ENCODE measurements at places on chromosomes 1 and 21.

DNA sequence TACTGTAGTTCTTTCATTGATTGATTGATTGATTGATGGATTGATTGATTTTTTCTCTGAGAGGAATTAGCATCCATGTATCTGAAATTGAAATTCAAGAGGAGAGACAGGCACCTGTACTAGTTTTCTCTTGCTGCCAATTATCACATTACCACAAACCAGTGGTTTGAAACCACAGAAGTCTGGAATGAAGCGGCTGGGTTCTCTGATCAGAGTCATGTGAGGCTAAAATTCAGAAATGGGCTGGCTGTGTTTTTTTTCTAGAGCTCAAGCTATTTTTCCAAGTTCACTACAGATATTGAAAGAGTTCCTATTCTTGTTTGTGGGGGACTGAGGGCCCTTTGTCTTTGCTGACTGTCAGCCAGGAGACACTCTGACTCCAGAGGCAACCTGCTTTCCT, 10.0 kb downstream of the NBPF3 start:
- no peak for DNase-seq

DNA sequence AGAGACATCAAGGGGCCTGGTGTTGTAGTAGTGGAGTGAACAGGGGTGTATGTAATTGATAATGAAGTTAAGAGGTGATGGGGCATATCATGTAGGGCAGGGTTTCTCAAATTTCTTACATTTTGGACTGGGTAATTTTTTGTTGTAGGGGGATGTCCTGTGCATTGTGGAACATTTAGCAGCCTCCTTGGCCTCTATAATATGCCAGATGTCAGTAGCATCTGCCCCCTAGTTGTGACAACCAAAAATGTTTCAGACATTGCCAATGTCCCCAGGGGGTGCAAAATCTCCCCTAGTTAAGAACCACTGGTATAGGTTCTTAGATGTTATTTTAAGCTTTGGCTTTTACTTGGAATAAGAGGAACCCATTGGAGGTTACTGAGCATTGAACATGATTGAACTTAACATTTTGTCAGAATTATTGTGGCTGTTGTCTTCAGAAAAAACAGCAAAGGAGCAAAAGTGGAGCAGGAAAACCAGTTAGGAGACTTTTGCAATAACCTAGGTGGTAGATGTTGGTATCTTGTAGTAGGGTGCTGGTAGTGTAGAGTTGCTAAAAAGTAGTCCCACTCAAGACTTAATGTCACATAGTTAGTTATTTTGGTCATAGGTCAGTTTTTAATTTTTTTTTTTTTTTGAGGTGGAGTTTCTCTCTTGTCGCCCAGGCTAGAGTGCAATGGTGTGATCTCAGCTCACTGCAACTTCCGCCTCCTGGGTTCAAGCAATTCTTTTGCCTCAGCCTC, 6.2 kb downstream of the ZNF326 start:
- DNase-seq: no peak

GRCh38 chr1:8047686-8048445, 21.8 kb upstream of the ERRFI1 start:
- DNase-seq: no peak

DNA sequence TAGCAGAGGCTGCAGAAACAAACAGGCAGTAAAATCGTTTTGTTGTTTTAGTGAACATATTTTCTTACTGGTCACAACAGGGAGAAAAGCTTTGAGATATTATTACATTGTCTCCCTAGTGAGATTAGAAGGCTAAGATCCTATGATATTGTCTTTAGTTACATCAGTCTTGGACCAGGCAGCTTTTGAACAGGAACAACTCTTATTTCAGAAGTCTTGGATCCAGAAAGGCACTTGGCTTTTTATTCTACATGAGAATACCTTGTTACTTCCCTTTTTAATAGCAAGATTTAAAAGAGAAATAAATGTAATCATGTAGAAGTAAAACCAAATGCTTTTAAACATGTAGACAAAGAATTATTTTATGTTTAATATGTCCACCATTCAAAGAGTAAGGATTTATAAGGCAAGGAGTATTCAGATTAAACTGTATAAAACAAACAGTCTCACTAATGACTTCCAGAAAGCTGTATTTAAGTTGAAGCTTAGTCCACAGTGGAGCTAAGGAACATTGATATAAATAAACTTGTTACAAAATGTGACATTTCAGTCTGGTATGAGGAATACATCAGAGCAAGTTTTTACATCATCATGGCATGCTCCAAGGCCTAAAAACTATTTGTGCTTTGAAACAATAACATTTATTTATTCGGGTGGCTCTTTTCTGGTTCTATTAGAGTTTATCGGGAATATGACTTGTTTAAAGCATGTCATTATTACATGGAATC, 72.2 kb downstream of the PHTF1 start:
- no peak for DNase-seq

- DNase-seq: no peak
Measured at GRCh38 chr1:117093091-117093534, 28.4 kb downstream of the TRIM45 start.

GRCh38 chr1:203306965-203307541, 1.7 kb downstream of the BTG2 start:
- DNase-seq: peak; percentile 47

DNA sequence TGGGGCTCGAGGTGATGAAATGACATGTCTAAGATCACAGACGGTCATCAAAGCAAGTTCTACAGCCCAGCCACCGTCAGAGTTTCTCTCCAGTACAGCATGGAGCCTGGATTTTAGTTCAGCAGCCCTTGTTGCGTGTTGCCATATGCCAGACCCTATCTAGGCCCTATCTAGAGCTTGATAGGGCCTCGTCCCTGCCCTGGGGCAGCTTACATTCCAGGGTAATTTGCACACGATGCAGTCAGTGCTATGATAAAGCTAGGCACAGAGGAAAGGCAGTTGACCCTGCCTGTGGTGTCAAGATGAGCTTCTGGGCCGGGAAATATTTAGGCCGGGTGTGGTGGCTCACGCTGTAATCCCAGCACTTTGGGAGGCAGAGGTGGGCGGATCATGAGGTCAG, 18.9 kb downstream of the ETV3L start:
- no peak for DNase-seq

DNA sequence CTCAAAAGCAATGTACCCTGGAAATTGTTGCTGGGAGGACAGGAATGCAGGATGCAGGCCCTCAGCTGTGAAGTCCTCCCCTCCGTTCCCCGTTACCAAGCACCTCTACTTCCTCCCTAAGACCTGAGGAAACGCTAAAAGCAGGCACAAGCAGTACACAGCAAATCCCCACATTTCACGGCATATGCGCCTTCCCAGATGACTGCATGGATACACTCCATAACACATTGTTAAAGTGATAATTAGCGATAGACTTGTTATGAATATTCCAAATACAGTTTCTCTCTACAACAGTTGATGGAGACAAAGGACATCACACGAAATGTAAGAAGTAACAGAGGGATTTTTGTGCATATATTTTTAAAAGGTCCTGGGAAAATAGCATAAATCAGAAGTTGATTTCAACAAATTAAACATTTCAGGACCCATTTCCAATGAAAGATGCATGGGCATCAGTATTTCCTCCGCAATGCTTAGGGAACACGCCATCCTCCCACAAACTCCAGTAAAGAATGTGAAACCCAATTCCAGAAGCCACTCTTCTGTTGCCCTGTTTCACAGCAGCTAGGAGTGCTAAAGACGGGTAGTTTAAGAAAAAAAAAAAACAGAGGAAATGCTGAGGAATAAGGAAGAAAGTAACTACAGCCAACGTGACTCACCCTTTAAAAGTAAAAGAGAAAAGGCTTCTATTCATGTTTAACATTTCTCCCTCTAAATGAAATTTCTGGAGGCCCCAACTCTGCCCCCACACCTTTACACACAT, 75.5 kb downstream of the HIVEP3 start:
- DNase-seq: no peak

- no peak for DNase-seq
Measured at GRCh38 chr1:220803401-220804201, 16.9 kb downstream of the MTARC1 start.

DNA sequence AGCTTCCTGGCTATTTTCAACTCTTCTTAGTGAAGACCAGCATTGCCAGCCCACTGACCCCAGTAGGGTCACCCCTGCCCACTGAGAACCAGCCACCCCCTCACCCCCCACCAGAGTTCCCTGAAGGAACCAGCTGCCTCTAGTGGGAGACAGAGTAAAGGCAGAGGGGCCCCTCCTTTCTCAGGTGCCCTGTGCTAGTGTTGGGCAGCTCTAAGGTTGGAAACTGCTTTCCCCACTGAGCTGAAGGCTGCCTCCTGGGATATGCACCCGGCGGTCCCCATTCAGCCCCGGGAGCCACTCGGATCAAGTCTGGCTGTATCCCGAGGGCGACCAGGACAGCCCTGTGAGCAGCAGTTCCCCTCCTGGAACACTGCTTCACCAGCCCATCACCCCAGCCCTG, 111.0 kb downstream of the PGBD5 start:
- DNase-seq: no peak

DNA sequence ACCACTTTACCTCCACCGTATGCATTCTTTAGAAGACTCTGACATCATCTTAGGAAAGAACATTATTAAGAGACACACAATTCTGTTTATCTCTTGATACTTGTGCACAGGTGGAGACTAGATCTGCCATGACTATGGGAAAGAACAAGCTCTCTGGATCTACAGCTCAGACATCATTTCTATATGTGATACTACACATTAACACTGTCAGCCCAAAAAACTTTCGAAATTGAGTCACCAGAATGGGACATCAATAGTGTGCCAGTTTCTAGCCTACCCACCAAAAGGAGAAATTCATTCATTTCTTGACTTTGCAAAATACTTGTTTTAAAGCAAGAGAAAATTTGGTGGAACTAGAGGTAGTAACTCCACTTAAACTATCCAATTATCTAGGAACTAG, 6.0 kb upstream of the EVI5 start:
- DNase-seq: no peak

DNA sequence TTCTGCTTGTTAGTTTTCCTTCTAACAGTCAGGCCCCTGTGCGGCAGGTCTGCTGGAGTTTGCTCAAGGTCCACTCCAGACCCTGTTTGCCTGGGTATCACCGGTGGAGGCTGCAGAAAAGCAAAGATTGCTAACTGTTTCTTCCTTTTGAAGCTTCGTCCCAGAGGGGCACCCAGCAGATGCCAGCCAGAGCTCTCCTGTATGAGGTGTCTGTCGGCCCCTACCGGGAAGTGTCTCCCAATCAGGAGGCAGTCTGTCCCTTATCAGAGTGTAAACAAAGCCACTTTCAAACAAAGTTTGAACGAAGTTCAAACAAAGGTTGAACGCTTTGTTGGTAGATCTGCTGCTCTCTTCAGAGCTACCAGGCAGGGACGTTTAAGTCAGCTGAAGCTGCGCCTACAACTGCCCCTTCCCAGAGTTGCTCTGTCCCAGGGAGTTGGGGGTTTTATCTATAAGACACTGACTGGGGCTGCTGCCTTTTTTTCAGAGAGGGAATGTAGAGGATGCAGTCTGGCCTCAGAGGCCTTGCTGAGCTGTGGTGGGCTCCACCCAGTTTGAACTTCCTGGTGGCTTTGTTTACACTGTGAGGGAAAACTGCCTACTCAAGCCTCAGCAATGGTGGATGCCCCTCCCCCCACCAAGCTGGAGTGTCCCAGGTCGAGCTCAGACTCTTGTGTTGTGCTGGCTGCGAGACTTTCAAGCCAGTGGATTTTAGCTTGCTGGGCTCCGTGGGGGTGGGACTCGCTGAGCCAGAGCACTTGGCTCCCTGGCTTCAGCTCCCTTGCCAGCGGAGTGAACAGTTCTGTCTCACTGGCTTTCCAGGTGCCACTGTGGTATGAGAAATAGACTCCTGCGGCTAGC, 401.8 kb downstream of the SRGAP2C start:
- DNase-seq: no peak

DNA sequence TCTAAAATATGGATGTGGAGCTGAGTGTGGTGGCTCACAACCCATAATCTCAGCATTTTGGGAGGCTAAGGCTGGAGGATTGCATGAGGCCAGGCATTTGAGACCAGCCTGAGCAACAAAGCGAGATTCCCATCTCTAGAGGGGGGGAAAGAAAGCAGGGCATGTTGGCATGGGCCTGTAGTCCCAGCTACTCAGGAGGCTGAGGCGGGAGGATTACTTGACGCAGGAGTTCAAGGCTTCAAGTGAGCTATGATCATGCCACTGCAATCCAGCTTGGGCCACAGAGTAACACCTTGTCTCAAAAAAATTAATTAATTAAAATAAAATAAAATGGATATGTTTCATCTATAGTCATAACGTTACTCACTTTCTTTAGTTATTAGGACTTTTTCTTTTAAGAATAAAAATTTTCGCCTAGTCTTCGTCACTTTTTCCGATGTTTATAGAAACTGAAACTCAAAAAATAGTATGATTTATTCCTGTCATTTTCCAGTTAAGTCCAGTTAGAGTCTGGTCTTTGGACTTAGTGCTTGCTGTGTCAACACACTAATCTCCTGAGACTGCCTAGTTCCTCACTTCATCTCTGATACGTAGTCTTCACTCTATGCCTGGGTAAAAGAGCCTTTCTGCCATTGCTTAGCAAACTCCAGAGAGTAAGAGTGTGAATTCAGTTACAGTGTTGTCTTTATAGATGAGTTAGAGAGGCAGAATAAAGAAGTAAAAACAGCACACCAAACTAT, 28.0 kb downstream of the IARS2 start:
- DNase-seq: no peak

- DNase-seq: no peak
Measured at GRCh38 chr1:170318736-170319135, 173.0 kb downstream of the NTMT2 start.

DNA sequence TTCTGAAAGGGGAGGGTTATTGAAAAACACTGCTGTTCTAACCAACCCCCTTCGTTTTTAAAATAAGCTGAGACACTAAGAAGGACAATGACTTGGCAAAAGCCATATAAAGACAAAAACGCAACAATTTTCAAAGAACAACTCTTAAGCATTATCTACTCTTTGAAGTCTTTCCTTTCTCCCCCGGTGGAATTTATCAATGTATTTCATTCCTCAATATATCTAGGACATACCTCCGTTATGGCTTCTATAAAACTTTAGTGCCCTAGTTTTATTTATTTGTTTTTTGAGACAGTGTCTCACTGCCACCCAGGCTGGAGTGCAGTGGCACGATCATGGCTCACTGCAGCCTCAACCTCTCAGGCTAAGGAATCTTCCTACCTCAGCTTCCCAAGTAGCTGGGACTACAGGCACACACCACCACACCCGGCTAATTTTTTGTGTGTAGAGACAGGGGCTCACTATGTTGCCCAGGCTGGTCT, 3.2 kb downstream of the NRDC start:
- no peak for DNase-seq

- no peak for DNase-seq
Measured at GRCh38 chr1:202085682-202086373, 36.9 kb upstream of the GPR37L1 start.

DNA sequence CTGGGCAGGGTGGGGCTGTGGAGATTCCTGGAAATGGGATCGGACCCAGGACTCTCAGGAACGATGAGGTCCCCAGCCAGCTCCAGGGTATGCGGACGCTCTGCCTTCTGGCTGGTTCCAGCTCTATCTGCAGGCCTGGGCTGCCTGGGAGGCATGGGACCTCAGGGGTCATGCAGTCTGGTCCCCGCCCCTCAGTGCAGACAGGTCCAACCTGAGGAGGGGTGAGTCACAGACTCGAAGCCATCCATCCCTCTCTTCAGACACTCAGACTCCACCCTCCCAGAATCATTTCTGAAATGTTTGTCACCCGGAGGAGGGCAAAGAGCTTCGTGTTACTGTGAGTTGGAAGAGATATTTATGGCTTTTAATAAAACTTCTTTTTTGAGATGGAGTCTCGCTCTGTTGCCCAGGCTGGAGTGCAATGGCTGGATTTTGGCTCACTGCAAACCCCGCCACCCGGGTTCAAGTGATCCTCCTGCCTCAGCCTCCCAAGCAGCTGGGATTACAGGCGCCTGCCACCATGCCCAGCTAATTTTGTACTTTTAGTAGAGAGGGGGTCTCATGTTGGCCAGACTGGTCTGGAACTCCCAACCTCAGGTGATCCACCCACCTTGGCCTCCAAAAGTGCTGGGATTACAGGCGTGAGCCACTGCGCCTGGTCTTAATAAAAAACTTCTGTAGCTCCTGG, 5.9 kb upstream of the MYOM3 start:
- no peak for DNase-seq

All from stimulated activated naive CD4-positive, alpha-beta T cell treated with Interleukin-2 at 50 U/mL for 16 hours (primary cell).